NCI-H1694 treated with DMSO at 0.1 percent for 48 hours (cell line): ENCODE measurements at places on chromosomes 1 and 21.

- no peak for DNase-seq
Observed at GRCh38 chr1:42759114-42759513, 7.7 kb downstream of the P3H1 start.

DNA sequence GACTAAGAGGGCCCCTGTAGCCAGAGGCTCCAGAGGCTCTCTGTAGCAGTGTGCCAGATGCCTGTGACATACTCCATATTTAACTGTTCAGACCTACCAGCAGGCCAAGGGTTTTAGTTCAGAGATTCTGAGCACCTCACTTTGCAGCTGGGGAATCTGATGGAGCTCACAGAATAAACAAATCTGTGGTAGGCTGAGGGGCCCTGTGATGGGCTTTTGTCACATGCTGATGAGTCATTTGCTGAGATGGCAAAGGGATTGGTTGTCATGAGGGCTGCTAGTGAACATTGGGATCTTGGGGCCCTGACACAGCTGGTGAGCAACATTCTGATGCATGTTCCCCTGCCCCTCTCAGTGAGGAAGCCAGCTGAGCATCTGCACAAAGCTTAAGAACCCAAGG lies 482.2 kb downstream of the CAMTA1 start:
- DNase-seq = no peak

- no peak for DNase-seq
Observed at GRCh38 chr1:37128091-37128490, 93.8 kb upstream of the GRIK3 start.

- DNase-seq = no peak
Observed at GRCh38 chr1:158038793-158039192, 45.3 kb downstream of the KIRREL1 start.

- no peak for DNase-seq
Observed at GRCh38 chr1:114315631-114316030, 162.0 kb upstream of the SYT6 start.

DNA sequence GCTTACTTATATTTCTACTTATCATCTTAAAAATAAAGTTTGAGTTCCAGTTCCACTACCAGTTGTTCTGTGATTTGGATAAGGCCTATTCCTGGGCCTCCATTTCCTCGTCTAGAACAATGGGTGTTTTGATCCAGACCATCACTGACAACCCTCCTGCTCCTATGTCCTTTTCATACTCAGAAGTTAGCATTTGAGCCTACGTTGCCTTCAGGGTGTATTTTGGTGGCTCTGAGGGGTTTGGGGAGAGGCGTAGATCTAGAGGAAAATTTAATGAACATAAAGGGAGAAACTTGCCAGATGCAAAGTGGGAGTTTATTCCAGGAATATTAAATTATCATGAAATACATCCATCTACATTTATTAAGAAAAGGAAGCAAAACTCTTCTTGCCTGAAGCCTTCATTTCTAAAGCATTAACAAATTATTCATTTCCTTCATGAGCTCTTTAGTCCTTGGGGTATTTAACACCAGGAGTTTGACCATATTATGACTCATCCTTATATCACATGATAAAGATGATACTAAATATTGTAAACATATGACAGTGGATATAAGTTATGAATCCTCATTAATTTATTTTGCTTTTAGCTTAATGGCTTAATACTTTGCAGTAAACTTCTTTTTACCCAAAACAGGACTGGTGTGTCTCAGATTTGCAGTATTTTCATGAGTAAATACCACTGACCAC lies 47.2 kb upstream of the SYT14 start:
- DNase-seq = no peak

- DNase-seq = no peak
Observed at GRCh38 chr1:163162381-163162914, 40.3 kb downstream of the RGS5 start.

DNA sequence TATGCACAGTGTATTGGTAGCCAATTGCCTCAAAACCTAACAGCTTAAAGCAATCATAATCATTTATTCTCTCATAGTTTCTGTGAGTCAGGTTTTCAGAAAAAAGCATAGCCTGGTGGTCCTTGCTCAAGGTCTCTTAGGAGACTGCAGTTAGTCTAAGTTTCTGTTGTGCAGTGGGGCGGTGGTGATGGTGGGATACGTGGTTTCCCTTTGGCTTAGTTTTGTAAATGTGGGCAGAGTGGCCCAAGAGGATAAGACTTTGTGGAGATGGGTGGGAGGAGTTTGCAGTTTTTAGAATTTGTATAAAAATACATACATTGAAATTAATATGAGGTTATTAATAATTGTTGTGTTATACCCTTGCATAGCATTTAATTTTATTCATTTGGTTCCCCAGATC lies 68.6 kb downstream of the NOS1AP start:
- no peak for DNase-seq

DNA sequence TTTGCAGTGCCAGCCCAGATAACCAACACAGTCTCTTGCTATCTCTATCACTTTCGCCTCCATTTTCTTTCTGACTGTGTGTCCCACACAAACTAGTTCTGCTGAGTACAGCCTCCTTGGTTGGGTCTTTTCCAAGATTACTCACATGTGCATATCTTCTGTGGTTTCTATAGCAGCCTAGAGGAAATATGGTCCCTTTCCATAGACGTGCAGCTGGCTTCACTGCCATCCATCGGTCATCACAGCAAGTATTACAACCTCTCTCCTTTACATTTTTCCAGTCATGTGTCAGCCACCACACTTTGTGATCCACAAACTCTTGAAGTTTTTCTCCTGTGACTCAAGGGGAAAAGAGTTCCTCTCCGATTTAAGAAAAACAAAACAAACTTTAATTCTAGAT lies 893.4 kb upstream of the ADGRL4 start:
- DNase-seq = no peak

- DNase-seq = peak; percentile 64
Observed at GRCh38 chr21:32335601-32336575, 37.2 kb downstream of the MRAP start.

GRCh38 chr1:151888972-151889570 lies 20.2 kb downstream of the THEM4 start:
- peak; percentile 25 for DNase-seq

- DNase-seq = no peak
Observed at GRCh38 chr1:21510113-21510493, 880 bp downstream of the ALPL start.

- peak; percentile 13 for DNase-seq
Observed at GRCh38 chr1:5830771-5831599, 161.2 kb downstream of the NPHP4 start.

GRCh38 chr1:199064971-199065370 lies 426.1 kb downstream of the PTPRC start:
- DNase-seq = no peak

DNA sequence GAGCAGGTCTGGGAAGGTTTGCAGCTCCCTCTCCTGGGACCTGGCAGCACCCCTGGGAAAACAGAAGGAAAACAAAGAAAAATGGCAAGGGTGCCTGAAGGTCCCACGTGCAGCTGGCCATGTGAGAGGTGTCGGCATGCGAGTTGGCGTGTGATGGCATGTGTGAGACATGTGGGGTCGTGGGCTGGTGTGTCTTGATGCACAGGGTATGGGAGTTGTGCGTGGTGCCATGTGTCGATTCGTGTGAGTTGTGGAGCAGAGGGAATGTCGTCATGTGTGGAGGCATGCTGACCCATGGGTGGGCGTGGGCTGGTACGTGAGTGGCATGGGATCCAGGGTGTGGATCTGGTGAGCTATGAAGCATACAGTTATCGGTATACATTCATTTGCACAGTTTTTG lies 1.3 kb downstream of the HPCA start:
- no peak for DNase-seq

DNA sequence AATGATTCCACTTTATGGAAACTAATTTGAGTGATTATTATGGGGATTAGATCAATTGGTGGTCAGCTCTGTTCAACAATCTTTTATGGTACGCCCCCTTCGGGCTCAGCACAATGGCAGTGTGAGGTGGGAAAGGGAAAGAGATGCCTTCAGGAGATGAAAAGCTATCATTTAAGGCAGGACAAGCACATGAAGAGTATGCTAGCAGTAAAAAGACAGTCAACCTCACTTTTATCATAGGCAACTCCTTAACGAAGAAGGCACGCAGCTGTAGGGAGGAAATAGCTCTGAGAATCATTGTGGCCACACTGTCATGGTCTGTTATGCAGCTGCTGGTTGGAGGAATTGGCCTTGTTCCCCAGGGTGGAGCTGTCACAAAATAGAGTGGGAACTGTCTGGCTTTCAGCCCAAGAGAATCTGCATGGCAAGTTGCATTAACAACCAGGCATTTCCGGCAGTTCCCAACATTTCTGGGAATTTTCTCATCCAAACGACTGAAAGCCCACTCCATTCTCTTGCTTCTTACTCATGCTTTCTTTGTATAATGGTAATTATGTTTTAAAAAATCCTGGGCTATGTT lies 54.4 kb upstream of the BCL10 start:
- DNase-seq = no peak

DNA sequence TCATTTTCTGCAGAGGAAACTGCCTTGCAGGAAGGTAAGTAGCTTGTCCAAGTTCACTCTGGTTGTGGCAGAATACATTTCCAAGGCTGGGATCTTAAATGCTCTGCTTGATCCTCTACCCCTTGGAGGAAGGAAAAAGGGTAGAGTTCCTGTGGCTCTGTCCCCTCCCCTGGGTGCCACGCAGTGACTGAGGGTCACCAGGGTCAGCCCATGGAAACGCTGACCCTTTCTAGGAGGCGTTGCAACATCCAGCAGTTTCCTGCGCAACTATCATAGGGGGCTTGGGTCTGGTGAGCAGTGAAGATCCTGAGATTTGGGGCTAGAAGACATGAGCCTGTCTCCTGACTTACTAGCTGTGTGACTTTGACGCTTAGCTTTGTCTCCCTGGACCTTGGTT lies 29.4 kb upstream of the EPS8L3 start:
- DNase-seq = no peak

DNA sequence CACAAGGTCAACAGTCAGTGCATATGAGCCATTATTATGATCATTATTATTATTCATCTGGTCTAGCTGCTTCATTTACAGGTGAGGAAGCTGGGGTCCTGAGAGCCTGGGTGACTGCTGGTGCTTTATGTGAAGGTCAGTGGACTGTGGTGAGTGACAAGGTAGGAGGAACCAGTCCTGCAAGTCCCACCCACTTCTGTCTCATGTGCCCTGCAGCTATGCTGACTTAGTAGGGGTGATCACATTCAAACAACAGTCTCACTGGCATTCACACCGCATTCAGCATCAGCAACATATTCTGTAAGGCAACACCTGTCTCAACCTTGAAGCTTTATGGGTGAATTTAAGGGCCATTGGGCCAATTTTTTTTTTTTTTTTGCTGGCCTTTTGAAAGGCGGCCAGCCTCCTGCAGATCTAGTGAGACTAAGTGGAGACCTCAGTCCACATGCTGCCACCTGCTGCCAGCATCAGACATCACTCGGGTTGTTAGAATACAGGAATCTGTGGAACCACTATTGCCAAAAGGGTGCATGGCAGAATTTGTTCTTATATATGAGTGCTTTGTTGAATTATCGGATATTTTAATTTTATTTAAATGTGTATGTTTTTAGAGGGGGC lies 59.9 kb upstream of the CACNA1E start:
- DNase-seq = peak; percentile 67

GRCh38 chr1:205416322-205416721 lies 5.5 kb downstream of the LEMD1 start:
- peak; percentile 55 for DNase-seq

DNA sequence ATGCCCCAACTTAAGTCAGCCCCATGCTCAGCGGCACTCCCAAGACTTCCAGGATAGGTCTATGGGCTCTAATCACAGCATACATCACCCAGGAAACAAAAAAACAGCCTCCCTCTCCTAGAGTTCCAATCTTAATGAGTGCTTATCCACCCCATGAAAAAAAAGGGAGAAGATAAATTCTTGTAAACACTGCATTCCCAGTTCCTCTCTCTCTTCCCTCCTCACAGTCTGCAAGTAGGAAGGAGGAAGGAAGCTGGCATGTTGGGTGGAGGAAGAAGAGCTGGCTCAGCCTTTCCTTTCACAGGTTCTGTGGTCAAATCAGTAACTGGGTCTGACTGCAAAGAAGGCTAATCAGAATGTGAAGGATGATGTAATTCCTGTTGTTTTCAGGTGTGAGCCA lies 69.9 kb upstream of the ZC3H11B start:
- DNase-seq = no peak
